ENCODE measurements at places on chromosomes 7 and 10.

- DNase-seq = no peak
Observed at GRCh38 chr7:150992833-150993302, 2.1 kb downstream of the NOS3 start.

GRCh38 chr10:94496646-94497045 is 48.9 kb upstream of the HELLS start:
- DNase-seq = no peak

DNA sequence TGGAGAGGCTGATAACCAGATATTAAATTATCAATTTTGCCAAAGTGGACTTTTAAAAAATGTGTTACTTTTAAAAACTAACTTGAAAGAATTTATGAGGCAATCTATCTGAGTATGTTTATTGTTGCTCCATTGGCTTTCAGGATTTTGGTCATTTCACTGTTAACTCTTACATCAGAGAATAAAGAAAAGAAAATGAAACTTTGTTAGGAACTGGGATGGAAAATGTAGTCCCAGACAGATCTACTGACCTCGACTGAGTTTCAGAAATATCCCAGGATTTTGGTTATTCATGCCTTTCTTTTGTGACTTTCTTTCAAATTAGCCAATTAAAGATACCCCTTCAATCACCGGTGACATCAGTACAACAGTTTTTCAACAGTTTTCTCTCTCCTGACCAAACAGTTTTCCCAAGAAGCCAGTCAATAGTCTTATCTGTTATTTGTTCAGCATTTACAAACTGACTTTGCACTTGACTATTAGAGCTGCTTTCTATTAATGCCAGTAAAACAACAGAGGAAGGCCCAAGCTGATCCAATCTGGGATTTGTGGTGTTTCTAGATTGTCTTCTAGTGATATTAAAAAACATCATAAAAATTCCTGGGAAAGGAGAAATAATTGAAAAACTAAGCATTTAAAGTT is 35.8 kb downstream of the NRBF2 start:
- DNase-seq = no peak

GRCh38 chr10:126701526-126701925 is 31.0 kb upstream of the C10orf90 start:
- DNase-seq = no peak

DNA sequence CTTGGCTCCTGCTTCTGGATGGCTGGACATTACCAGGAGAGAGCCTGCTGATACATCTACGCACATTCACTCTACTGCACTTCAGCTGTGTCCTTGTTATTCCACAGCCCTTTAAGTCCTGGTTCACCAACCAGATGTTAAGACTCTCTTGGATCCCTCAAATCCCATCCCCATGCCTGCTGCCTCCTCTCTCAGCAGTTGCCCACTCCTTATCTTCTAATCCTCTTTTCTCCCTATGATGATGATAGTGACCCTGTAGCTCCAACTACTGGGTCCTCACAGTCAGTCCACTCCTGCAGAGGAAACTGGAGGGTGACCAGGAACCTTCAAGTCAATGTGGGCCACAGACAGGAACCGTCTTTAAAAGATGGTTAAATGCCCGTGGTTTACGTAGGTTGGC is 96.3 kb upstream of the PDCD4 start:
- DNase-seq = no peak

DNA sequence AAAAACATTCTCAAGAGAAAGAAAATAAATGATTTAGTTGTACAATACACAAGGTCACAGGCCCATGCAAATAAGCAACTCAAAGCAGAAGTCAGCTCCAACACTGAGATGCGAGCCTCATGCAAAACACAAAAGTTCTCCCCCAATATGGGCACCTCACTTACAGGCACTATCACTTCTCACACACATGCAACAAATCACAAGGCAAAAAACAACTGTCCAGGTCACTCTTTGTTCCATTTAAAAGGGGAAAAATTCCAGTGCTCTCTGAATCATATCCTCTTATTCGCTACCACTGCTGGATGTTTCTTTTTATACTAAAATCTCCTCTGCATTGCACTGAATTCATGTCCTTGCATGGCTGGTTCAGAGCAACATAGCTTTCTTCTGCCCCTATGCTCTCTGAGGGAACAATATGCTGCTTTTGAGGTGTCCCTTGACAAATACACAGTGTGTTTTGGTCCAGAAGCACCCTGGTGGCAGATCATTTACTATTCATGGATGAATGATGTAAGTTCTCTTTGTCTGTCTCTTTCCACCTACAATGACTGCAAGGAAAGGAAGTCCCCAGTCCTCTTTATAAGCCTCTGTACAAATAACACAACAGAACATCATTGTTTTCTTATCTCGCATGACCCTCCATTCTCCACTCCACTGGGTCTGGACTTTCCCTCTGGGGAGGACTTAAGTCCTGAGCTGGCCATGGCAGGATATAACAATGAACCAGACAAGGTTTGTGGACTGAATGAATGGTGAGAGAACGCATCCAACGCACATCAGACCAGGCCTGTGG is 85.4 kb upstream of the GSDME start:
- DNase-seq = no peak

- DNase-seq = no peak
Observed at GRCh38 chr7:107208024-107208521, 39.3 kb downstream of the HBP1 start.

DNA sequence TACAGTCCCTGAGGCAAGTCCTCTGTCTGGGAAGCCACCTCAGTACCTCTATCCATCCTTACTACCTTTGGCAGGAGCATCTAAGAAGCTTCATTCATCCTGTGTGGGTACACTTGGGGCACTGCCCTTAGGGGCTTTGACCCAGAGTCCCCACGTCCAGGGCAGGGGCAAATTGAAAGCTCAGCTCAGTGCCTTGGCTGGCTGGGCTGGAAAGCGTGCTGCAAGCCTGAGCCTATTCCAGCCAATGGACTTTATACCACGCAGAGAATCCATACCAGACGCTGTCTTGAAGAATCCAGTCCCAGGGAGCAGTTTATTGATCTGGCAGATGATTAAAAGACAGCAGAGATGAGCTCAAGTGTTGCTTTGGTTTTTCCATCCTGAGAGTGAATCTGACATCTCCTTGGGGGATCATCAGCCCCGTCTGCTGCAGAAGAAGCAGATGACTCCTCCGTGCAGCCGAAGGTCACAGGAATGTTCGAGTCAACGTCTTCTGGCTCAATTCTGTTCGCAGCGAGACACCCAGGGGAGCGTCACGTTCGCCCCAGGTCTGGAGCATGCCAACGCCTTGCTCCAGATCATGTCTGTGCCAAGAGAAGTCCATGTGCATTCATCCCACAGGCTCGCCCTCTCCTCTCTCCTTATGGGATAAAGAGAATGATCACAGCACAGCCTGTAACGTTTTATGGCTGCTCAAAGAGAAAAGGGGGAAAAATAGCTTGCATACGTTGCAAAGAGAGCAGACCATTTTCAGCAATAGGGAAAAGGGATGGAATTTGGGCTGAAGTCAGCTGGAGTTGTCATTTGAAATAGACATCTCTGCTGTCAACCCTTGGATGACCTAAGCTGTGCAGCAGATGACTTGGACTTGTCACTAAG is 35.8 kb upstream of the LYZL1 start:
- no peak for DNase-seq

DNA sequence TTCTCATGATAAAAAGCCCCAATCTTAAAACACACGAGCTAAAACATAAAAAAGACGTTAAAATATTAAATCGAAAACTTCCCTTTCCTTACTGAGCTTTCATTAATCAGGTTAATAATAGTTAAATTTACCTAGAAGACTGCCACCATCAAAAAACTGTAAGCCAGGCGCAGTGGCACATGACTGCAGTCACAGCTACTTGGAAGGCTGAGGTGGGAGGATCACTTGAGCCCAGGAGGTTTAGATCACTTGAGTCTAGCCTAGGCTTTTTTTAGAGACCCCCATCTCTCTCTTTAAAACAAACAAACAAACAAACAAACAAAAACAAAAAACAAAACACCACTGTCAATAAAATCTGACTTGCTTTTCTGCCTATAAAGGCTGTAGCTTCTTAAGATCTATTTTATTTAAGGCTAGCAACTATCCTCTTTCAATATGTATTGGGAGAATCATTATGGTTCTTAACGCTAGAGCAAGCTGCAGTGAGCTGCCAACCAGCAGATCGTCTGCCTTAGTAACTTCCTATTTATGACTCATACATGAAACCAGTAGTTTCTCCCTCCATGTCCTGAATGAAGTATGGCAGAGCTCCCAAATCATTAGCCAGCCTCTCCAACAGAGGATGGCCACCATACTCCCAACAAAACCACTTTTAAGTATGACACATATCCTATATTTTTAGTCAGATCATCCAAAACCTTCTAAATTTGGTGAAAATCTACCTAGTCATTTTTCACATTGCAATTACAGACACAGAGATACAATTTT is 163.7 kb downstream of the SRPK2 start:
- no peak for DNase-seq

DNA sequence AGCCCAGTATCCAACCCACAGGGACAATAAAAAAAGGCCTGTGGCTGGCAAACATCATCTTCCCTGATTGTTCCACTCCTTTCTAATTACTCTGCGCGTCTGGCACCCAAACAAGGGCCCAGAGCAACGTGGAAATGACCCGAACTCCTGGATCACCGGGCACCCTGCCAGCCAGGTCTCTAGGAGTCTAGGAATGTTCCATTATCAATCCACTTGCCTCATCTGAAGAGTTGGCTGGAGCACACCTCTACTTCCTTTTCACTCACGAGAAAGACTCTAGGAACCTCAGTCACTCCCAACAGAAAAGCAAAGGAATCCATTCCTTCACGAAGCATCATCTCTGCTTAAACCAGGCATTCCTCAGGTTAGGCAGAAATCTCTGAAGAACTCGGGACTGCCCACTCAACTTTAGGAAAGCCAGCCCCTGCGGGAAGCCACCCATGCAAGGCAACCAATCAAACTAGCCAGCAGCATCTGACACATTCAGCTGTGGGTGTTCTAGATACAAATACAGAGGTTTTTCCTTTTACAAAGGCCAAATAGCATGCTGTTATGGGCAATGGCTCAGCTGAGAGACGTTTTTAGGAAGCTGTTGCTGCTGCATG is 37.7 kb downstream of the ATXN7L1 start:
- no peak for DNase-seq

DNA sequence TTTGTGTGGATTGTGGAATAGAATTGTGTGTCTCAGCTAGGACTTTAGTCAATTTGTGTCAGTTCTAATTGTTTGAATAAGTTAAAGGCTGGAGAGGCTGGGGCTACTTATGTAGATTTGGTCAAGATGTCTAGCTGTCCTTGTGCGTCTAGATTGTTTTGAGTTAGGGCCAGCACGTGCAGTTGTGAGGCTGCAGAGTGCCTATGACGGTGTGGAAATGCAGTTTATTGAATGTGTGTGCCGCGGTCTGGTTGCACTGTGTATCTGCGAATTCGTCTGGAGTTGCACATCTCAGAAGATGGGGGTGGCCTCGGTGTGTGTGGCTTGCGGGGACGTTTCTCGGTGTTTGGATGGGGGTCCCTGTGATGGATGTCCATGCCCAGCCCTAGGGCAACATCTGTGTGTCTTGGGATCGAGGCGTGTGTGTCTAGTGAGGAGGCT is 10.2 kb downstream of the EMX2 start:
- DNase-seq = no peak

DNA sequence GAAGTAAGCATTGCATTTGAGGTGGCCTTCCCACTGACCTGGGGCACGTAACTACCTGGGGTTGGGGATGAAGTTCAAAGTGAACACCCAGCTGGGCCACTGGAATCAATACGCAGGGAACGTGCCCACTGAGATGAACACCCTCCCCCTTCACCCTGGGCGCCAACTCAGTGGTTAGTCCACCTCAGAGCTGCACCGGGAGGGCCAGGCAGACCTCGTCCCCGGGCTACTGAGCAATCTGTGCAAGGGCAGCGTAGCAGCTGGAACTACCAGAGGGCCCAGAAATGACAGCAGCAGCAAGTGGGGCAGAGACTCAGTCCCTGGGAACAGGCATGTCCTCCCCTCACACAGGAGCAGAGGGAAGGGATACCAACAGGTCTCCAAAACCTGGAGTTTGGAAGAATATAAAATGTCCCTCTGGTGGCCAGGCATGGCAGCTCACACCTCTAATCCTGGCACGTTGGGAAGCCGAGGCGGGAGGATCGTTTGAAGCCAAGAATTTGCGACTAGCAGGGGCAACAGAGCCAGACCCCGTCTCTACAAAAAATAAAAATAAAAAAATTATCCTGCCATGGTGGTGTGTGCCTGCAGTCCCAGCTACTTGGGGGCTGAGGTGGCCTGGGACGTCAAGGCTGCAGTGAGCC is 143.9 kb downstream of the SH3PXD2A start:
- no peak for DNase-seq

DNA sequence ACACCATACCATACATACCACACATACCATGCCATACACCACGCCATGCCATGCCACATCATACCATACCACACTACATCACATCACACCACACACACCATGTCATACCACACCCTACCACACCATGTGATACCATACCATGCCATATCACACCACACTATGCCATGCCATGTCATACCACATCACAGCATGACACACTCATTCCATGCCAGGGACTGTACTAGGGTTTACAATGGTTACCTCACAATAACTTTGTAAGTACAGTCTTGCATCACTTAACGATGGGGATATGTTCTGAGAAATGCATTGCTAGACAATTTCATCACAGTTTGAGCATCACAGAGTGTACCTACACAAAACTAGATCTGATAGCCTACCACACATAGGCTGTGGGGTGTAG is 14.5 kb downstream of the PYROXD2 start:
- no peak for DNase-seq

- DNase-seq = no peak
Observed at GRCh38 chr7:117164620-117165019, 158.2 kb downstream of the WNT2 start.

DNA sequence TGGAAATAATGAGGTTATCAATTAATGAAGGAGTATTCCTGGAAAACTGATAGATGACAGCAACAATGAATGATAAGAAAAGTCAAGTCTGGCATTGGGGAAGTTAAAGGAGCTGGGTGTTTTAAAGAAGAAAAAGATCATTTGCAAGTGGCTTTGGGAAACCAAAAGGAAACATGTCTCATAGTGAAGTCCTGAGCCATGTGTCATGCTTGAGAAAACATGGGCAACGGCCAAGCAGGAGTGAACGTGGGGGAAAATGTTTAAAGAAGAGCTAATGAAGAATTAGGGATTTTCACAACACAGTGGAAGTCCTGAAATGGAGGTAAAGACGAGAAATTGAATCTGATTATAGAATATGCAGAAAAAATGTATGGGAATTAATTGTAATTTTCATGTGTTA is 1383.2 kb upstream of the CELF2 start:
- no peak for DNase-seq

GRCh38 chr10:24476913-24477701 is 246.6 kb downstream of the ARHGAP21 start:
- DNase-seq = no peak
